Osteocyte (in vitro differentiated cells): ENCODE measurements at places on chromosomes 13 and 19. TPM values are rescaled to one million over a fixed set of nuclear protein-coding genes. Genes with fewer than 3 reads are reported as not detected.
A peak's percentile ranks its signal among the peaks of the same experiment; 100 is the strongest.

DNA sequence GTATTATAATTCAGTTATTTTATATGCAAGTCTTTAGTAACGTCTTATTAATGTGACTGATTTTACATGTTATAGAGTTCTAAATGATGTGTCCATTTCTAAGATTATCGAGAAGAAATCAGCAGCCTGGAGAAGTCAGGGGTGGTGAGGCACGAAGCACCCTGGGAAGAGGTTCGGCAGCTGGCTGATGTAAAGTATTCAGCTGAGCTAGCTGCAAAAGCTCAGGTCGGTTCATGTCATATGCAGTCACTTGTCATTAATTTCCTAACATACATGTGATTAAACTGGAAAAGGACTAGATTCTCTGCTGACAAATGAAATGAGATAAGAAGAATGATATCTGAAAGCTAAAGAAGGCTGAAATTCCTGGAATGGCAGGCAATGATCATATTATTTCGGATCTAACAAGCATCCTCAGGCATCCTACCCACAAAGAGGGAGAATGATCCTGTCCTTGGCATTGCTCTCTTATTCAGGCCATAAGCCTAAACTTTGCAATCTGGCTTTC, 383.0 kb upstream of the SLITRK1 start:
- no peaks in the 10 kb centered on the region for H3K36me3 ChIP-seq
- no peak for DNase-seq
- no peaks in the 10 kb centered on the region for H3K27me3 ChIP-seq

DNA sequence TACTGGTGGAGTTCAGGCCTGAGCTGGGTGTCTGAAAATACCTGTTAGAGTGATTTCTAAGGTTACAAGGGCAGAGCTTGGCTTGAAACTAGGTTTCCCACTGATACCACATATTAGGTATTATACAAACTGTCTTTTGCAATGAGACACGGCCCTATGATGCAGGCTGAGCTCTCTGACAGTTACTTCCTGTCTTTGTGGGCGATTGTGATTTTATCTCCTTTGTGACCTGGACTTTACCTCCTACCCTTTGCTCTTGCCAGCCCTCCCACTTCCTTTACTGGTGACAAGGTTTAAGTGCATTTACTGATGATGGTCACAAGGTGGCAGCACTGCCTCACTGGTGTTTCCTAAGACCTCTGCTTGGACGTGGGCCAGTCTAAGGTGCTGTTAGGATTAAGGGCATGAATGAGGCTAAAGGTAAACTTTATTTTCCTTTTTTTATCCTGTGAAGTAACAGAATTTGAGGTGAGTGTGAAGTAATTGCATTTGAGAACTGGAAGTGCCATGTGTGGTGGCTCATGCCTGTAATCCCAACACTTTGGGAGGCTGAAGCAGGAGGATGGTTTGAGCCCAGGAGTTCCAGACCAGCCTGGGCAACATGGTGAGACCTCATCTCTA, 7.7 kb upstream of the CXCL17 start:
- no peak overlapping the region for H3K4me3 ChIP-seq
- no peaks in the 10 kb centered on the region for H3K4me1 ChIP-seq
- no peaks in the 10 kb centered on the region for H3K36me3 ChIP-seq
- H3K27ac ChIP-seq: no peak overlapping the region
- H3K27me3 ChIP-seq: peaks cover 38% of the 10 kb centered on the region

GRCh38 chr13:24100188-24100587, 60.3 kb upstream of the SPATA13 start:
- H3K36me3 ChIP-seq: no peaks in the 10 kb centered on the region
- H3K27ac ChIP-seq: no peak overlapping the region
- H3K27me3 ChIP-seq: peaks cover 47% of the 10 kb centered on the region
- H3K4me1 ChIP-seq: no peaks in the 10 kb centered on the region
- no peak for DNase-seq

DNA sequence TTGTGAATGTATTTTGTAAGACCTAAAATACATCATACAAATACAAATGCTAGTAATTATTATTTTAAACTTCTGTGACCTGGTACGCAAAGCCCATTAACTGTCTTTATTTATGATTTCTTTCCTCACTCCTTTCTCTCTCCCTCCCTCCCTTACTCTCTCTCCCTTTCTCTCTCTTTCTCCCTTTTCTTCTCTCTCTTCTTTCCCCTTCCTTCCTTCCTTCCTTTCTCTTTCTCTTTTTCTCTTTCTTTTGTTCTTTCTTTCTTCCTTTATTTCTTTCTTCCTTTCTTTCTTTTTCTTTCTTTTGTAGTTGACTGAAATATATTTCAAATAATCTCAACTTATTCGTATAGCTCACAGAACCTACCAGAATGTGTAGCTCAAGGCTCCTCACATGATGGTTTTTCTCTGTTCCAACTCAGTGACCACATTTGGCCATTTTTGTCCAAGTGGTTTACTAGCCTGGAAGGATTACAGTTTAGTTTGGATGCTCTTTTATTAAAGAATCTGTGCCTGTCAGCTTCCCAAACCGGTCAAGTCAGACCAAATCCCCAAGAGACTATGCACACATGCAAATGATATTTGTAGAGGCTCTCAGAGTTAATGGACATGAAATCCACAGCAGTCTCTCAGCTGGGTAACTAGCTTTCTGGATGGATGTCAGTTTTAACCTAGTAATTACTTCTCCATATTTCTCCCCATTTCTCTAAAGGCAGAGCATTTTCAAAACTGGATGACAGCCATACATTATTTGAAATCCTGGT, 71.7 kb downstream of the POSTN start:
- no peak for DNase-seq
- peak overlapping the region; percentile 44 for H3K4me3 ChIP-seq
- H3K27ac ChIP-seq: peak overlapping the region; percentile 89

- no peak for DNase-seq
- peaks cover 15% of the 10 kb centered on the region for H3K4me1 ChIP-seq
- no peak overlapping the region for H3K27ac ChIP-seq
These were observed 23.3 kb downstream of the PBX4 start for GRCh38 chr19:19595171-19595701.

DNA sequence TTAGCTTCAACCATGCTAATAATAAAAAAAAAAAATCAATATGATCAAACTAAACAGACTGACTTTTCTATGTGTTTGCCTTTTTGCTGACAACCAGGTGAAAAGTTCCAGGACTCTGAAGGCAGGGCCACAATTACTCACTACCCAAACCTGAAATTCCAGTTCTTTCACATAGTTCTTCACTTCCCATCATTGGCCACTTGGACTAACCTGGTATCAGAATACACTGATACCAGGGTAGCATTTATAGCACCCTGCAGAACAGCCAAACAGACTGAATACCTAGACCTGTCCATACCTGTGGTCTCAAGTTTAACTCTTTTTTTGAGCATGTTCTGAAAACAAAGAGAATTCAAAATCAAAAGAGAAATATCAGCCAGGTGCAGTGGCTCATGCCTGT, 25.1 kb downstream of the ELF1 start:
- H3K4me1 ChIP-seq: peaks cover 13% of the 10 kb centered on the region
- no peaks in the 10 kb centered on the region for H3K36me3 ChIP-seq
- H3K27me3 ChIP-seq: no peaks in the 10 kb centered on the region
- no peak overlapping the region for H3K27ac ChIP-seq
- no peak for DNase-seq

GRCh38 chr19:36110487-36111199, at the start of gene OVOL3:
OVOL3 (plus strand) TSS chr19:36111143; CDS start chr19:36111203, 60 bp downstream.
- H3K4me3 ChIP-seq: peak within 1 kb of the TSS; percentile 6
- no peak within 1 kb of the TSS for H3K27ac ChIP-seq

DNA sequence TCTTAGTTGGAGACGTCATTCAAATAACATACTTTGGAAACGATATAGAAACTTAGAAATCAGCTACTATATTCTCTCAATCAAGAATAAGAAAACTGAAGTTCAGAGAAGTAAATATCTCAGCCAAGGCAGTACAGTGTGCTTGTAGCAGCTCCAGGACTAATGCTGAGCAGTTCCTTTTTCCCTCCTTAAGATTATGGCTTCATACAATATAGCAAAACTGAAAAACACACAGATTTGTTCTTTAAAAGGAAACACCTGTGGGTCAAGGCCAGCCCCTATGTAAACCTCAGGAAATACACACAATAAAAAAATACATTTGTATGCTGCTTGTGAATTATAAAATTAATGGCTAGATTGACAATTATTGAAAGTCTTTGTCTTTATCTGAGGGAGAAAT, 212.7 kb upstream of the EDNRB start:
- no peak overlapping the region for H3K4me3 ChIP-seq
- no peak overlapping the region for H3K27ac ChIP-seq
- H3K27me3 ChIP-seq: peaks cover 33% of the 10 kb centered on the region
- no peaks in the 10 kb centered on the region for H3K4me1 ChIP-seq
- no peaks in the 10 kb centered on the region for H3K36me3 ChIP-seq

DNA sequence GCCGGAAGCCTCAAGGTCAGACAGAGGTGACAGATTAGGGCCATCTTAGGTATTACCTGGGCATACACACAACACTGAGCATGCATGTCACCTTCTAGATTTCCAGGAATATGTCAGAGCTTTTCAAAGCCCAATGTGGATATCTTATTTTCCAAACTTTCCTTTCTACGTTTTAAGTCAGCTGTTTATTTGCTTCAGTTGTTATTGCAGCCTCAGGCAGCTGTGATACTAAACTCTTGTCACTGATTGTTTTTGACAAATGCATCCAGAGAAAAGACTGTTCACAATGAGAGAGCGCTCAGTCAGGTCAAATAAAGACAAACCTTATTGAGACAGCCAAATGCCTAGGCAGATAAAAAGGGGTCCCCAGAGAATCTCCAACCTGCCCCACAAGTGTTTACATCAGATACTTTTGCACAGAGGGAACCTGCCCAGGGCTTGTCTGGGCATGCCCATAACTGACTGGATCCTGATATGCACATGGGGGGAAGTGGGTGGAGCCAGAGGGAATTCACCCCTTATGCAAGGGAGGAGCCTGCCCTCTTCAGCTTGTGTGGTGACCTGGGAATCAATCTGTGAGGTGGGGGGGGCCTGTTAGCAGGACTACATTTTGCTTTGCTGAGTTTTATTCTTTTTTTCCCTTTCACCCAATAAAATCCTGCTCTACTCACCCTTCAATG, 28.5 kb downstream of the MED4 start:
- no peaks in the 10 kb centered on the region for H3K27me3 ChIP-seq
- no peaks in the 10 kb centered on the region for H3K4me1 ChIP-seq
- peak overlapping the region; percentile 18 for H3K27ac ChIP-seq
- DNase-seq: no peak

- H3K4me1 ChIP-seq: peaks cover 3% of the 10 kb centered on the region
- no peaks in the 10 kb centered on the region for H3K27me3 ChIP-seq
- no peak overlapping the region for H3K4me3 ChIP-seq
- DNase-seq: no peak
These were observed 564.1 kb downstream of the PCDH9 start for GRCh38 chr13:66665991-66666390.

CBY2 gene
- not detected in 2 replicates for total RNA-seq

ZBTB32 gene
- total RNA-seq: not detected in 2 replicates

ACP7 gene
- total RNA-seq: not detected in 2 replicates

WASF3 gene
- 17.1 and 20.0 TPM in 2 replicates for total RNA-seq

SPC24 gene
- total RNA-seq: 11.9 and 13.5 TPM in 2 replicates

GPR183 gene
- total RNA-seq: 0.19 TPM in 1 of 2 replicates, not detected in the other

LCP1 gene
- 0.08 TPM in 1 of 2 replicates, not detected in the other for total RNA-seq
